Fibroblast of skin of scalp (primary cell): ENCODE measurements at places on chromosomes 4 and X.

DNA sequence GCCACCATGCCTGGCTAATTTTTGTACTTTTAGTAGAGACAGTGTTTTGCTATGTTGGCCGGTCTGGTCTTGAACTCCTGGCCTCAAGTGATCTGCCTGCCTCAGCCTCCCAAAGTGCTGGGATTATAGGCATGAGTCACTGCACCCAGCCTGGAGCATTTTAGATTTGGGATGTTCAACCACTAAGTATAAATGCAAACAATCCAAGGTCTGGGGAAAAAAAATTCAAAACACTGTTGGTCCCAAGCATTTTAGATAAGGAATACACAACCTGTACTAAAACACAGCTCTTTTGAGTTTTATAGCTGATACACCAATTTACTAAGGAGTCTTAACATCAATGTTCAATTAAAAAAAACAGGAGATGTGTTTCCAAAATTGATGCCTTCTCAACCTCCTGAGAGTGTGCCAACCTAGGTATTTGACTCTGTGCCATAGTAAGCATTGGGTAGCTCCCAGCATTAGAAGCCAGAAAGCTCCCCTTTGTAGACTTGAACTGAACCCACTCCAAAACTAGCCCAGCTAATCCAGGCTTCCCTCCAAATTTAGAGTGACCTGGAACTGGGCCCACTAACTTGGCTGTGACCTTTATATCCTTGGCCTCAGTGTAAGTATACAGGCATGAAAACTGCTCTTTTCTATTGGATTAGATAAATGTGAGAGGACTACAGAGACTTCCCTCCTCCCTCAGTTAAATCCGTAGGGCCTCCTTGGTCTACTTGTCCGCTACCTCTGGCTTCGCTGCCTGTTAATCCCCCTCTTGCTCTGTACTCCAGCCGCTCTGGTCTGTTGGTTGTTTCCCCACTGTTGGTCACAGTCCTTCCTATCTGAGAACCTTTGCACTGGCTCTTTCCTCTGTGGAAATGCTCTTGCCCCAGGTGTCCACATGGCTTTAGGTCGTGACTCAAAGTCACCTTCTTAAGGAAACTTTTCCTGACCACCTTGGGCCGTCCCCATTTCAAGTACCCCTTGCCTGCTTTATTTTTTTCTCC is 77.6 kb downstream of the CCKAR start:
- DNase-seq = no peak

- no peak for DNase-seq
Observed at GRCh38 chrX:32896088-32896487, 315.3 kb downstream of the DMD start.

DNA sequence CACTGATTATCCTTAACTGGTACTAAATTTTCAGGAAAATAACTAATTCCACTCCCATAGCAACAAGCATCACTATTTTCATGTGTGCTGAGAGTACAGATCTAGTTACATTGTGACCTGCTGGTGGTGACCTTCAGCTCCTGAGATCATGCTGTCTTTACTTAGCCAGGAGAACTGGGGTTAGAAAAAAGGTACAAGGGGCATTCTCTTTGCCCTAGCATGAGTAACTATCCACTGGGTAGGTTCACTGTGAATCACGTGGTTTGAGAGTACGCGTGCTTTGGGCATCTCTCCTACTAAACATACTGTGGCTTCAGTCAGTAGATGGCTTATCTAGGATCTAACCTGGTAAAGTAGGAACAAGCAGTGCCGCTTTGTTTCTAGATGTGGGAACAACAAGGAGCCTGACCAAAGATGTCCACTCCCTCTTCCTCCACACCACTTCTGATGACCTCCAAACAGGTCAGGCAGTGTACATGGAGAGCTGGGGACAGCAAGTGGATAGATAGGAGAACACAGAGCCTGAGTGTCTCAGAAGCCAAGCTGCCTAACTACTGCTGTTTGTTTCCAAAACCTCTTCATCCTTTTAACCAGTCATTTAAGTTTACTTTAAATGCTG is 90.2 kb downstream of the CBR4 start:
- no peak for DNase-seq

DNA sequence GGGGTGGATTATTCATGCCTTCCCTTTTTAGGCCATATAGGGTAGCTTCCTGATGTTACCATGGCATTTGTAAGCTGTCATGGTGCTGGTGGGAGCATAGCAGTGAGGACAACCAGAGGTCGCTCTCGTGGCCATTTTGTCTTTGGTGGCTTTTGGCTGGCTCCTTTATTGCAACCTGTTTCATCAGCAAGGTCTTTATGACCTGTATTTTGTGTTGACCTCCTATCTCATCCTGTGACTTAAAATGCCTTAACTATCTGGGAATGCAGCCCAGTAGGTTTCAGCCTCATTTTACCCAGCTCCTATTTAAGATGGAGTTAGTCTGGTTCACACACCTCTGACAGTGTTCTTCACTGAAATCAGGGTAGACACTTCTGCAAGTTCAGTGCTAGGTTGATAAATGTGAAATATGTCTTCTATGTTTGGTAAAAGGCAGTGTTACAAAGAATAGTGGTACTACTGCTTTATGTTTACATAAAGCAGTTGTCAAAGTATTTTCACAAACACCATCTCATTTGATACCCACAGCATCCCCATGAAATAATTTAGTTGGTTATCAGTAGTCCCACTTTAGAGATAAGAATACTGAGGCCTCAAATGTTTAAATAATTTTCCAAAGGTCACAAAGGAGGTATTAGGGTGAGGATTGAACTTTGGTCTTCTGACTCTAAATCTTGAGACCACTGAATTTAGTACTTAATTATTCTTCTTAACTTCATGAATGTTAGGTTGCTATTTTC is 77.1 kb upstream of the C4orf54 start:
- DNase-seq = no peak

GRCh38 chr4:163280703-163281519 is 51.5 kb downstream of the NPY1R start:
- DNase-seq = no peak

DNA sequence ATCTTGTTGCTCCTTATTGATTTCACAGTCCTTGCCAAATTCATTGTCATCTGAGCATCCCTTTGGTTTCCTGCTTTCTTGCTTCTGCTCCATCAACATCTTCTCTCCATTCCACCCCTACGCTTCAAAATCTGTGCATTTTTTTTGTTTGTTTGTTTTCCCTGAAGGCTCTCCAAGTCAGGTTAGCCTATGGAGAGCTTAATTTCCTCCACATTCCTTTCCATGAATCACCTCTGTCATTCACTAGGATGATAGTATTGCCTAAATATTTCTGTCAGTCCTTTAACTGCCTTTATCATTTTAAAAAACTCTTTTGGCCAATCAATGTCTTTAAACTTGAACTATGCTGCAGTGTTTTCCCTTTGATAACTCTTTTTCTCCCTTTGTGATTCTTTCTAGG is 67.7 kb downstream of the PPARGC1A start:
- peak; percentile 40 for DNase-seq

GRCh38 chrX:40543661-40544328 is 37.0 kb upstream of the ATP6AP2 start:
- DNase-seq = peak; percentile 37

- DNase-seq = peak; percentile 77
Observed at GRCh38 chrX:10041383-10041782, 74.2 kb downstream of the CLDN34 start.

GRCh38 chr4:139912445-139912844 is 241.5 kb downstream of the MAML3 start:
- DNase-seq = peak; percentile 38

DNA sequence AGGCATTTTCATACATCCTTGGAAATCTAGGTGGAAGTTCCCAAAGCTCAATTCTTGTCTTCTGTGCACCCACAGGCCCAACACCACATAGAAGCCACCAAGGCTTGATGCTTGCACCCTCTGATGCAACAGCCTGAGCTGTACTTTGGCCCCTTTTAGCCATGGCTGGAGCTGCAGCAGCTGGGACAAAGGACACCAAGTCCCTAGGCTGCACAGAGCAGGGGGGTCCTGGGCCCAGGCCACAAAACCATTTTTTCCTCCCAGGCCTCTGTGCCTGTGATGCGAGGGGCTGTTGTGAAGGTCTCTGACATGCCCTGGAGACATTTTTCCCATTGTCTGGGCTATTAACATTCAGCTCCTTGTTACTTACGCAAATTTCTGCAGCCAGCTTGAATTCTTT is 124.0 kb upstream of the S100G start:
- no peak for DNase-seq

- DNase-seq = no peak
Observed at GRCh38 chrX:148290931-148291330, 209.5 kb upstream of the AFF2 start.

- no peak for DNase-seq
Observed at GRCh38 chr4:1405636-1406393, 427 bp downstream of the NKX1-1 start.

- no peak for DNase-seq
Observed at GRCh38 chrX:104618106-104618895, 52.3 kb downstream of the IL1RAPL2 start.

DNA sequence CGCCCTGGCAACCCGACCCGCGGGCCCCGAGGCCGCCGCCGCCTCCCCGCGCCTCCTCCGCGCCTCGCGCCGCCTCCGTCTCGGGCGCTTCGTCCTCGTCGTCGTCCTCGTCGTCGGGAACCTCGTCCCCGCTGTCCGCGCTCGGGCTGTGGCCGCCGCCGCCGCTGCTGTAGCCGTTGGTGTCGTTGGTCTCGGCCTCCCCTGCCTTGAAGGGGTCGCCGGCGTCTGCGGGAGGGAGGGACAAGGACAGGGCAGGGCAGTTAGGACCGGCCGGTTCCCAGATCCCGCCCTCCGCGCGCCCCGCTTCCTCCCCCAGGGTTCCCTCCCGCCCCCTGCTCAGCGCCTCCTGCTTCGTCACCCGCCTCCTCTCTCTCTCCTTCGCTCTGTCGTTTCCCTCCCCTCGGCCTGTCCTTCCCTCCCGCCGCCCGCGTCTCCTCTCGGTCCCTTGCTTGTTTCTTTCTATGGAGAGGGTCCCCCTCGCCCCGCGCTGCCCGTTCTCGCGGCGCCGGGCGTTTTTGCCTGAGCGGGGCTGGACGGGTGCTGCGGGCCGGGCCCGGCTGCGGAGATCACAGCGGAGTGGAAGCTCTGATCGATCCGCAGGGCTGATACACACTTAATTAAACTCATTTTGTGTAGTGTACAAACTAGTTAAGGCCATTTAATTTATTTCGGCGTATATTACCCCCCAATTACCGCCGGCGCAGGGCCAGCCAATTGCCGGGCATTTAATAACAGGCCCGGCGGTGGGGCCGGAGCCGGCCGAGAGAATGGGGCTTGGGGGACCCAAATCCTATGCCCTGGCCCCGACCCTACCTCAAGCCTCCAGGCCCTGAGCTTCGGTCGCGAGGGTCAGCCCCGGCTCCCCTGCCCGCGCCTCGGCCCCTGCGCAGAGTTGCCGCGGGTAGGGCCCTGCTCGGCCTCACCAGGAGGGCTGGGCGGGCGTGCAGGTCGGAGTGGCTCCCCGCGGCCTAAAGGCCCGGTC is 2.4 kb downstream of the NKX1-1 start:
- no peak for DNase-seq

- no peak for DNase-seq
Observed at GRCh38 chr4:175509320-175509719, 302.7 kb downstream of the GPM6A start.

GRCh38 chr4:69974631-69975030 is 9.1 kb upstream of the CSN2 start:
- DNase-seq = no peak

DNA sequence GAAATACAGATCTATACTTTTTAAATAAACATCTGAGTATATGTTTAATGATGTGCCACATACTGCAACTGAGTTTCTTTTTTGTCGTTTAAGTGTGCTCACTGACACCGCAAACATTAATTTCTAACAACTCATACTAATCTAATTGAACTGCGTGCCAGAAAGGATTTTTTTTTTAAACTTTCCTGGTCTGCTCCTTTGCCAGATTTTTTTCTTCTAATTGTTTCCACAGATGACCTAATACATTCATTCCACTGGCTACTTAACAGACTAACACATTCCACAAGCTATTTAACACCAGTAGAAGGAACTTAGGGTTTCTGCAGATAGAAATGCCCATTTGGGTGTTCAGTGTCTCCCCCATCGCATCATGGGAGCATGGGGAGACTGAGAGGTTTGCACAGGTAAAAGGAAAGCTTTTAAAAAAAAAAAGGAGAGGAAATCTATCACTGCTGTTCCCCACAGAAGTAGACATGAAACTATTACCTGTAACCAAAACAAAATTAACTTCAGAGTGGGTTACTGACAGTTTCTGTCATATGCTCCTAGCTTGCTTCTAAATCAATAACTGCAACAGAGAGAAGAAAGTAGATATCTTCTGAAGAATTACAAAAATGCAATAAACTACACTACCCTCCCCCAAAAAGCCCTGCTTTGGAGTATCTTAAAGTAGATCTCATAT is 31.6 kb downstream of the SH3KBP1 start:
- peak; percentile 64 for DNase-seq

DNA sequence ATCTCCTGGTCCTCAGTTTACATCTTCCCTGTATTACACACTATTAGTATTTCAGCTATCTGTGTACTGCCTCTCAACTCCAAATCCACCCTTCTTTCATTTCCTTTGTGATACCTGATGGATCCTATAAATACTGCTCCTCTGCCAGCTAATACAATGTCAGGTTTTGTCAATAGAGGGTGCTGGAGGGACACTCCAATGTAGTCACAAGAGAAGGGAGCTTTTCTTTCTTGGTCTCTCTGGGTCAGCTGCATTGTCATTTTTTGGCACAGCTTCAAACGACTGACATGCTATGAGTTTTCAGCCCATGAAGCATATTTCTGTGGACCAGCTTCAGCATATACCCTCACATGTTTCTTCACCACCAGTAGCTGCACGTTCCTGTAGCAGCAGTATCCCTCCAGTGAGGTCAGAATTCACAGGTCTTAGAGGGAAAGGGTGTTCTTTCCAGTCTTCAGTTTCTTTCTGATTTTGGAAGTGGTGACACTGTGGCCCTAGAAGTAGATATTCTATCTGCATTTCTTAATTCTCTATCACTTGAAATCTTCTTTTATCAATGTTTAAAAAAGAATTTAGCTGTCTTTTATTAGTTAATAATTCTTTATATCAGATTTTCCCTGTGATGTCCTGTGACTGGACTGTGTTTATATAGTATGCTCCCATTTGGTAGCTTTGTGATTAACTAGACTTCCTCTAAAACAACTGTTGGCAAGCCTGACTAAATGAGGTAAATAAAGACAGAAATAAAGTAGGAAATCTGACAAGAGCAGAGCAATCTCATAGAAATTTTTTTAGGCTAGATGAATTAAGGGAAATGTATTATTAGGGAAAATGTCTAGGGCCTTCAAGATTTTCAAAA is 60.6 kb downstream of the GABRA2 start:
- DNase-seq = peak; percentile 2

DNA sequence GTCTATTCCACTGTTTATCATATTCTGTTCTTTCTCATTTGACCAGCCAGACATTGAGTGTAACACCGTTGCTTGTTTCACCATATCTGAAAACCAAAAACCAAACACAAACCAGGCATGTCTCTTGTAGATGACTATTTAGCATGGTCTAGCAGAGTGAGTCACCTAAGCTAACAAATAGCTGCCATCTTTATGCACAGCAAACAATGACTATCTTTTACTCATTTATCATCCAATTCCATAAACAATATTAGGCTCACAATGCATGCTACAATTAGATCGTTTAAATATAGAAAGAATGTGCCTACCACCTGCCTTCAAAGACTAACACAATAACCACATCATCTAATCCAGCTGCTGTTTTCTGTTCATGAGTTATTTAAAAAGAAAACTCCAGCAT is 495.4 kb downstream of the PCDH19 start:
- no peak for DNase-seq
